Activated T-cell treated with anti-CD3 and anti-CD28 coated beads for 1 hour (primary cell): ENCODE measurements at places on chromosomes 7 and 10.

GRCh38 chr10:32887481-32887880, 70.5 kb downstream of the ITGB1 start:
- no peak for DNase-seq

DNA sequence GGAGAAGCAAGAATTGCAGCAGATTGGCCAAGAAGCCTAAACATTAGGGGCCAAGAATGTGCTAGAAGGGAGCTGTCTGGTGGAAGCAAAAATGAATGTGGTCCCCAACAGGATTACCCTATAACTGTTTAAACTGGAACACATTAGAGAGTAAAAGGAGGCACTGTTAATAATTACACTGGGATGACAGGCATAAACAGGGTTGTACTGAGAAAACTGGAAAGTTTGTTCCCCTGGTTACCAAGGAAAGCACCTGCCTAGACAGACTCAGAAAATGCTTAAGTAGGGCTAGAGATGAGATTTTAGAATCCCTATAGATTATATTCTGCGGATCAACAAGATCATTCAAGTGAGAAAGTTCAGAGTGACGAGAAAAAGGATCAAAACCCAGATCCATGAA, 100.8 kb downstream of the CTTNBP2 start:
- DNase-seq, result no peak

GRCh38 chr10:68074031-68074774, 880 bp downstream of the HERC4 start:
- no peak for DNase-seq

DNA sequence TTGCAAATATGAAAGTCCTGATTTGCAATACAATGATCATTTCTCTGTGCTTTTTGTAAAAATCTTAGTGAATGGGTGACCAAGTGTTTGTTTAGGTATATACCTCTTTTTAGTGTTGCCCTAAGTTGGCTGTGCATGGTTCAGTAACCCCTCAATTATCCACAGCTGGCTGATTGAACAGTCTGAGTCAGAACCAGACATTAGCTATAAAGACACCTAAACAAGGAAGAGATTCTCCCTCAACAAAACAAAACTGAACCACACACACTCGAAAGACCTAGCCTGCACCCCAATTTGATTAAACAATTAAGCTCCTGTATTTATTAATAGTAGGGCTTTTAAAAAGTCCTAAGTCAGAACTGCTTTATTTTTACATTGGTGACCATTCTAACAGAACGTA, 2.8 kb downstream of the RSBN1L start:
- DNase-seq, result no peak

DNA sequence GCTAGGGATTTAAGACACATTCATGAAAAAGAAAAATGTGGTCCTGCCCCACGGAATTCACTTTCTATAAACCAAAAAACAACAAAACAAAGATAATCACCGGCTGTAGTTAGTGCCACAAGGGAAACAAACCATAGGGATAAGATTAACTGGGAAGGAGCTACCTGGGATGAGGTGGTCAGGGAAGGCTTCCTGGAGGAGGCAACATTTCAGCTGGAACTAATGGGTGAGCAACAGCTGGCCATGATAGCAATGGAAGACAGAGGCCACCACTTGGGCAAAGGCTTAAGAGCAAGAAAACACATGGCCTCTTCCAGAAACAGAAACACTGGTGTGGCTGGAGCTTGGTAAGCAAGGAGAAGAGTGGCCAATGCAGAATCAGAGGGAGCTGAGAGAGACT, 38.4 kb upstream of the ENO4 start:
- no peak for DNase-seq

GRCh38 chr10:96646301-96646700, 59.5 kb upstream of the TM9SF3 start:
- DNase-seq, result no peak

DNA sequence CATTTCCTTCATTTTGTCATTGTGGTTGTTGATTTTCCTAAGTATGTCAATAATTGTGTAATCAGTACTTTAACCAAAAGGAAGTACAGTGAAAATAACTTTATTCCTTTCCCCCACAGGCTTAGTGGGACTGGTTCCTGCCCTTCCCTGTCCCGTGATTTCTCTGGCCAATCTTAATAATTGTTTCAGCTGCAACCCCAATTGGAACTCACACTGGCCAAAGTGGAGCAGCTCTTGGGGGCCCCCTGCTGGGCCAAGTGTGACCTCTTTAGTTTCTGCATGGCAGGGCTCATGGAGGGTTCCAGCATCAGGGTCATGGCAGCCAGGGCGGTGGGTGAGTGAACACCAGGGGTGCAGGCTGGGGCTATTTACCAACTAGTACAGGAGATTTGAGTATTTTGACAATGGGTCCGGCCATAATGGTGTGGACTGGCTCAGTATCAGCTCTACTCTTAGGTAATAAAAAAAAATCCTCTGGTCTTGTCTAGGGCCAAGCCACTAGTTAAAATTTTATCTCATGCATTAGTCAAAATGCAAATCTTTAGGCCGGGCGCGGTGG, 31.7 kb downstream of the CYCS start:
- peak; percentile 75 for DNase-seq

GRCh38 chr7:96349572-96349971, 27.7 kb upstream of the SLC25A13 start:
- DNase-seq, result no peak

- no peak for DNase-seq
Observed at GRCh38 chr7:22670422-22670815, 56.6 kb upstream of the IL6 start.

DNA sequence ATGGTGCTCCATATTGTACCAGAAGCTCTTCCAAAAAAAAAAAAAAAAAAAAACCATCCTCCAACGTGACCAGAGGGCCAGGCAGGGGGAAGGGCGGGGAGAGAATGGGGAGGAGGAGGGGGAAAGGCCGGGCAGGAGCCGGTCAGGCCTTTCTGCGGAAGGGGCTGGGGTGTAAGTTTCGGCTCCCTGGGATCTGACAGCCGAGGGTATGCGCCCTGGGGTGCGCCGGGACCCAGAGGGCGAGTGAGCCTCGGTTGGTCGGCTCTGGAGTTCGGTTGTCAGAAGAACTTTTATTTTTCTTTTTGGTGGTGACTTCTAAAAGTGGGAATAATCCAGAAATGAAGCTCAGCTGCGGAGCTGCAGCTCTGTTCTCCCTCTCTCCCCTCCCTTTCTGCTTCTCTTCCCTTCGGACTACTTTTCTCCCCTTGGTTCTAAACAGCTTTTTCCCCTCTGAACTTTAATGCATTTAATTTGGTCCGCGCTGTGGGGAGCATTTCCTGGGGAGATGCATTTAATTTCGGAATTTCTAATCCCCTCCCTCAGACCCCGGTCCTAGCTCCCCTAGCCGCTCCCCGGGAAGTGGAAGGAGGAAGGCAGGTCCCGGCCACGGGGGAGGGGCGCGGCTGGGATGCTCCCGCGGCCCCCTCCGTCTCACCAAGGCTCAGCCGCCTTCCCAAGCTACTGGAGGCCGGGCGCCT, 3.9 kb upstream of the PAX2 start:
- no peak for DNase-seq

GRCh38 chr7:82818171-82818570, 344.5 kb downstream of the PCLO start:
- DNase-seq, result no peak

GRCh38 chr7:158705234-158705850, 738 bp upstream of the NCAPG2 start:
- DNase-seq, result no peak

DNA sequence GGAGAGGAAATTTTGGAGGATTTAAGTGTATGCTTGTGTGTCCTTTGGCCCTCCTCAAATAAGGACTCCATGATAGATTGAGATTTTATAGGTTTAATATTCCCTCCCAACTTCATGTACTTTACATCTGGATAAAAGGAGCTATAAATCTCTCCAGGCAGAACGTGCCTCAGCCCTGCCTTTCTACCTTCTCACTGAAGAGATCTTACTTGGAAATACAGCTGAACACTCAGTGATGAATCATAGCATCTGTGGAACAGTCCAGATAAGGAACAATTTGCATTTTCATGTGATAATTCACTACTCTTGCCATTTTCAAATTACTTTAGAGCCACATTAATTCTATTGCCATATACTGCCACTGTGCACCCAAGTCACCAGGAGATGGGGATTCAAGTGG, 364.6 kb upstream of the PODXL start:
- no peak for DNase-seq

- no peak for DNase-seq
Observed at GRCh38 chr7:151064454-151064853, 5.1 kb downstream of the SLC4A2 start.

- no peak for DNase-seq
Observed at GRCh38 chr10:23338155-23338828, 6.3 kb downstream of the C10orf67 start.

DNA sequence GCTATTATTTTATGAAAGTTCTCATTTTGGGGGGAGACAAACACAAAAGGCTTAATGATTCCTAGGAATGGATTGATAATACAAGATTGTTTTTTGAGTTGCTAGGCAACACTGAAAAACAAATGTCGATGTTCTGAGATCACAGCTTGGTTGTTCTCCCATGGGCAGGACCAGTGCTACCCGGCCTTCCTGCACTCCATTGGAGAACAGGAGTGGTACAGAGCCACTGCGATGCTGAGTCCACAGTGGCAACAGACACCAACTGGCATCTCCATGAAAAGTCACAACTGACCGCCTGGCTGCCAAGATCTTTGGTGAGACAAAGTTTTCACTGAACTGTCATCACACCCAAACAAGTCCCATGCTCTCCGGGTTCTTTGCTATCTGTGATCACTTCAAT, 68.9 kb upstream of the NMT2 start:
- DNase-seq, result no peak
